NCI-H1092 (cell line): ENCODE measurements at places on chromosomes 13 and 19.

- no peak for DNase-seq
Observed at GRCh38 chr19:55674459-55674840, 576 bp upstream of the EPN1 start.

DNA sequence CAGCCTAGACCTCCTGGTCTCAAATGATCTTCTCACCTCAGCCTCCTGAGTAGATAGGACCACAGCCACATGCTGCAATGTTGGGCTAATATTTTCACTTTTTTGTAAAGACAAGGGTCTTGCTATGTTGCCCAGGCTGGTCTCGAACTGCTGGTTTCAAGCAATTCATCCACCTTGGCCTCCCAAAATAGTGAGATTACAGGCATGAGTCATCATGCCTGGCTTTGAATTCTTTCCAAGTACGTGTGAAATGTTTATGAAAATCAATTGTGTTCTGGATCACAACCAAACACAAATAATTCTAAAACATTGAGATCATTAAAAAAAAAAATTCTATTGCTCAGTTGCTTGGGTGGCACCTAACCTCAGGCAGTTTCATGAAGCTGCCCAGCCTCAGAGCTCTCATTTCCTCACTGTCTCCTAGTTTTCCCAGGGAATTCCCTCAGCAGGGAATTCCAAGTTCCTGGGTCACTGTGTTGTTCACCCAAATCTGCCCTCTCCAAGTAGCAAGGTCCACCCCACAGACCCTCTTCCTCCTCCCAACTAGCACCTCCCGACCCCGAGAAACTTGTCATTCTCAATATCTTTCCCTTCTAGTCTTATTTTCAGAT is 44.8 kb downstream of the ING1 start:
- DNase-seq, result no peak

- no peak for DNase-seq
Observed at GRCh38 chr13:34172048-34172447, 354.1 kb downstream of the RFC3 start.

GRCh38 chr19:6677883-6678689 is 8.1 kb upstream of the TNFSF14 start:
- no peak for DNase-seq

DNA sequence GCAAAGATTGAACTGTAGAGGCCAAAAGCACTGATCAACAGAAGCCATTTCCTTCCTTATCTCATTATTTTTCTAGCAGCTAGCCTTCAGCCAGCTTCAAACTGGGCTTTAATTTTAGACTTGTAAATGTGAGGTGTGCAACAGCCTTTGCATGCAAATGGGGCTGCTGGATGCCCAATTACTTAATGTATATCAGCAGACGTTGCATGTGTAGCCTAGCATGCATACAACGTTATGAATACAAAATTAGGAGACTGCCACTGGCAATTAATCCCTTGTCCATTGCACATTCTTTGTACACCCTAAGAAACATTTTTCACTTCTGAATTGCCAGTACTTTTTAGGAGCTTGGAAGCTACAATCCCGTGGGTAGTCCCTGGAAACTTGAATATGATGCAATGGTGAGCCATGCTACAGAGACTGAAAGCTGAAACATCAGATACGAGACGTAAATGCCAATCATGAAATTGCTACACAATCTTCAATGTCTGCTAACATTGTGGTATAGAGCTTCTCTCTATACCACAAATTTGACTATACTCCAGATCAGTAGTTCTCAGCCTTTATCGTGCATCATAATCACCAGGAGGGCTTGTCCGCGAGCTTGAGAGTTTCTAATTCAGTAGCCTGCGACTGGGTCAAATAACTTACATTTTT is 20.2 kb downstream of the EPSTI1 start:
- no peak for DNase-seq

DNA sequence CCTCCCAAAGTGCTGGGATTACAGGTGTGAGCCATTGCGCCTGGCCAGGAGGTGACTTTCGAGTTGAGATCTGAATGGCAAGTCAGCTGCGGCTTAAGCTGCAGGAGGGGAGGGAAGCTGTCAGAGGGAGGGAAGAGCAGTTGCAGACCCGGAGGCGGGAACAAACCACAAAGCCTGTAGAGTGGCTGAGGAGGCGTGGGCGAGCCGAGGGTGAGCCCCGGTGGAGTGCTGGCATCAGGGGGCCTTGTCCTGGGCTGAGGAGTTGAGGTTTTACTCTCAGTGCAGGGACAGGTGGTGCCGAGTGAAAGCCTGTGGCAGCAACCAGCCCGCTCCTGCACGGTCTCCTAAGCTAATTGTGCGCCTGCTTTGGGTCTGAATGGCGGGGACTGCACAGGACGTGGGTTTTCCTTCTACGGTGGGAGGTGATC is 24.2 kb downstream of the PPP1R37 start:
- DNase-seq, result no peak
